ENCODE measurements at places on chromosomes 1 and 21.

- no peak for DNase-seq
These were observed 48.1 kb downstream of the TENT5C start for GRCh38 chr1:117653732-117654492.

GRCh38 chr1:20071416-20071815, 1.4 kb downstream of the PLA2G5 start:
- no peak for DNase-seq

DNA sequence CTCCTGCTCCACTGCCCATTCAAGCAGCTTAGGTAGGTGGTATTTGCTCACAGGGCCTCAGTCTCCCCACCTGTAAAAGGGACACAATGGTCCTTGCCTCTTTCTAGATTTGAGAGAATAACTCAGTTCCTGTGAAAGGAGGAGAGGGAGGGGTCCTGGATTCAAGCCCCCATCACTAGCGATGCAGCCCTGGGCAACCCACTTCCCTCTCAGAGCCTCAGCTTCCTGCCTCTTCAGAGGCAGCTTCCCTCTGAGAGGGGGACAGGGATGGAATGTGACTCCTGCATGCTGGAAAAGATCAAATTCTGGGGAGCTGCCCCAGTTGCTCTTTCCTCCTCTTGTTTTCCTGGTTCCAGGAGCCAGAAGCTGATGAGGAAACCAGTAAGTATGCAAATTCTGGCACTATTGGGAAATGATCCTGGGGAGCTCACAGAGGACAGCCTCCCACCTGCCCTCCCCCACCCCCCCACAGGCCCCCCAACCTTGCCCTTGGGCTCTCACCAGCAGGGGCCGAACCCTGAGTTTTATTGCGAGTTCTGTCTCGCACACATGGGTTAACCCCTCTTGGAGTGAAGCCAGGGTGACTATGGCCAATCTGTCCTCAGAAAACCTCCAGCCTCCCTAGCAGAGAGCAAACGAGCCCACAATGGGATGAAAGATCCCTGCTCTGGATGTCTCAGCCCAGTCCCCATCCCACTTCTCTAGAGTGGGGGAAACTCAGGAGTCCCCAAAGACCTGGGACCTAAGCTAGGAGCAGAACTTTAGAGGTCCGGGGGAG, 11.7 kb downstream of the ZC3H12A start:
- no peak for DNase-seq

GRCh38 chr1:234851450-234852438, 241.8 kb upstream of the IRF2BP2 start:
- DNase-seq = peak; percentile 42

DNA sequence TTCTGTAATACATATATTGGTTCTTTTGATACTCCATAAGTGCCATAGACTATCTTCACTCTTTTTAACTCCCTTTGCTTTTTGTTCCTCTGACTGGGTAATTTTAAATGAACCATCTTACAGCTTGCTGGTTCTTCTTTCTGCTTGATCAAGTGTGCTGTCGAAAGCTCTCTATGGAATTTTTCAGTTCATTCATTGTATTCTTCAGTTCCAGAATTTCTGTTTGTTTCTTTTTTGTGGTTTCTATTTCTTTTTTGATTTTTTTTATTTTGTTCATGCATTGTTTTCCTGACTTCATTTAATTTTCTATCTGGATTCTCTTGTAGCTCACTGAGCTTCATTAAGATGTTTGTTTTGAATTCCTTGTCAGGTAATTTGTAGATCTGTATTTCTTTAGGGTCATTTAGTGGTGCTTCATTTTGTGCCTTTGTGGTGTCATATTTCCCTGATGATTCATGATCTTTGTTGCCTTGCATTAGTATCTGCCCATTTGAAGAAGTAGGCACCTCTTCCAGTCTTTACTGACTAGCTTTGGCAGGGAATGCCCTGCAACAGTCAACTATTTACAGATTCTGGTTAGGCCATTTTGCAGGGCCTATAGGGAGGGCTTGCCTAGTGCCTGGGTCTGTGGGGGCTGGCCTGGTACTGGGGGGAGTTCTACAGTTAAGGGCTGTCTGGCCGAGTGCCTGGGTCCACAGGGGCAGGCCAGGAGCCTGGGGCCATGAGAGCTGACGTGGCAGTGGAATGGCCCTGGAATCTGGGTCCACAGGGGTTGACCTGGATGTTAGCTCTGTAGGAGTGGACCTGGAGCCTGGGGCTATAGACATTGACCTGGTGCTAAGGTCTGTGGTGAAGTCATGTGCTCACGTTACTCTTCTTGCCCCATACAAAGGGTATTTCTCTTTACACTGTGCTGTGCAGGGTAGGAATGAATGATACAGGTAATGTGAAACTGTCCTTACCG, 89.7 kb downstream of the MAGI3 start:
- no peak for DNase-seq

- no peak for DNase-seq
These were observed 60.5 kb upstream of the SIPA1L2 start for GRCh38 chr1:232690285-232690935.

DNA sequence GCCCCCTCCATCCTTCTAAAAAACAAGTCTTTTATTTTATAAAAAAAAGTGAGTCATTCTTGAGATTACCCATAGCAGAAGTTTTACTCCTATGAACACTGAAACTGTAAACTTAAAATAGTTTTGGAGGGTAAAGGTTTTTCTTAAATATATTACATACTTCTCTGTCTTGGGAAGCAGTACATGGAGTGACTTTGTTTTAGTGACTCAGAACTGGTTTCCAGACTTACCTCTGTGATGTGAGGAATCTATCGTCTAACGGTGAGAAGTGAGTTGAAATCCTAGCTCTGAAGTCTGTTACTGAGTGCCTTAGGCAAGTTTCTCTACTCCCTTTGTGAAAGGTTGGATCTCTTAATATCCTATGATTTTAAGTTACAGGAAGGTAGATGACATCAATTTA, 176.3 kb upstream of the POU3F1 start:
- no peak for DNase-seq

DNA sequence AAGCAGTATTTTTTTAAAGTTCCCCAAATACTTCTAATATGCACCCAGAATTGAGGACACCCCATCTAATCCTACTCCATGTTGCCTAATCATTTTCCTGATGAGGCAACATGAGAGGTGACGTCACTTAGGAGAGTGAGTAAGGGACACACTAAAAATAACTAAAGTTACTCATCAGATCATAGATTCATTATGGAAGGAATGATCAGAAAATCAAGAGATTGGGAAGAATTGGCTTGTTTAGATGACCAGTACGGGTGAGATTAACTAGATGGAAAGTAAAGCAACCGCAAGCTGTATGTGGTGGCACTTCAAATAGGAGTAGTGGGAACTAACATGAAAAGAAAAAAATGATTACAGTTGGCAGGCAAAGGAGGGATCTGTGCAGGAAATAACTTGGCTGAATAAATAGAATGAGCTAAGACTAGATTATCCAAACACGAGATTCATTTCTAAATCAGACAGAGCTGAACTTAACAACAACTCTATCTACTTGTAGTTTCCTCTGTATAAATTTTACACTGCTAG, 61.4 kb upstream of the CXADR start:
- DNase-seq = no peak

- DNase-seq = no peak
These were observed 24.7 kb upstream of the HMGN1 start for GRCh38 chr21:39373634-39374033.

DNA sequence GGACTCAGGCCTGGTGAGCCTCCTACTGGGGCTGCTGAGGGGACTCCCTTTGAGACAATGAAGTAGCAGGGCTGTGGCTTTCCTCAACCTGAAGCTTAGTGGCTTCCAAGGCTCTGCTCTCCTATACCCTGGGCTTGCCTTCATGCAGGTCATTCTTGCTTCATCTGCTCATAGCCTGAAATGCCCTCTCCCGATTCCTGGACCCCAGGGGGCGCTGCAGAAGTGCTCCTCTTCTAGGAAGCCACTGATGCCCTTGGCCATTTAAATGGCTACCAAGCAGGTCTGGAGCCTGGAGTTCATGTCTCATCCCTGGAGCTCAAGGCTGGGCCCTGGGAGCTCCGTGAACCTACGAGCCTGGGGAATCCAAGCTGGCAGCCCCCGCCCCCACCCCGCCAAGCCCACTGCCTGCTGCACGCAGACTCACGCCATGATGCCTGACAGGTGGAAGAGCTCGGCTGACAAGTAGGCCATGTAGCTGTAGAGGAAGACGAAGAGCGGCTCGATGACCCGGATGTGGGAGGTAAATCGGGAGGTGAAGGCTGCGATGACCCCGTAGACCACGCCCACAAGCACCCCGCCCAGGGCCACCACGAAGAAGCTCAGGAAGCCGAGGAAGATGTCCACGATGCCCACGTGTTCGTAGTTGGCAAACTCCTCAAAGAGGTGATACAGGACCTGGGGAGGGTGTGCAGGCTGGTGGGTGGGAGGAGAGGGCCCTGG, 45.7 kb downstream of the SLC9A1 start:
- no peak for DNase-seq

DNA sequence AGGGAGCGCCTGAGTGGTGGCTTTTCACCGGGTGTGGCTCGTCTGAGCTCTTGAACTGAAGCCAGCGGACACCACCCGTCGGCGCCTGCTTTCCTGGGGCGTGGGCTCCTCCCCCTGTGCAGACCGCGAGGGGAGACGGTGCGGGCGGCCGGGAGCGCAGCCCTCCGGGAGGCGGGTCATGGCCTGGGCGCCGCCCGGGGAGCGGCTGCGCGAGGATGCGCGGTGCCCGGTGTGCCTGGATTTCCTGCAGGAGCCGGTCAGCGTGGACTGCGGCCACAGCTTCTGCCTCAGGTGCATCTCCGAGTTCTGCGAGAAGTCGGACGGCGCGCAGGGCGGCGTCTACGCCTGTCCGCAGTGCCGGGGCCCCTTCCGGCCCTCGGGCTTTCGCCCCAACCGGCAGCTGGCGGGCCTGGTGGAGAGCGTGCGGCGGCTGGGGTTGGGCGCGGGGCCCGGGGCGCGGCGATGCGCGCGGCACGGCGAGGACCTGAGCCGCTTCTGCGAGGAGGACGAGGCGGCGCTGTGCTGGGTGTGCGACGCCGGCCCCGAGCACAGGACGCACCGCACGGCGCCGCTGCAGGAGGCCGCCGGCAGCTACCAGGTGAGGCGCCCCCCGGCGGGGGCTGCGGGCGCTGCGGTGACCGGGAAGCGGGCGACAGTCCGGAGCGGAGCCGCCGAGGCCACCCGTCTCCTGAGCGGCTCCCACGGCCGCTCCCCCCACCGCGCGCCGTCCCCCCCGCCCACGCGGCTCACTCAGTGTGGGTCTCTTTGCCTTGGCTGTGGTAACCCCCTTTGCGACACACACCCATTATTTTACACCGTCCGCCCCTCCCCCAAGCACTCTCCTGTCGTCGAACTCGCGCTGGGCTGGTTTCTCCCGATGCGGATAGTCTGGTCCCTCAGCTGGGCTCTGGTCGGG, at the start of gene TRIM58:
Gene TRIM58 (plus strand): TSS at position 119 of the 916 bp plus-strand sequence. CDS start 60 bp downstream, at position 179.
- DNase-seq = peak; percentile 42

DNA sequence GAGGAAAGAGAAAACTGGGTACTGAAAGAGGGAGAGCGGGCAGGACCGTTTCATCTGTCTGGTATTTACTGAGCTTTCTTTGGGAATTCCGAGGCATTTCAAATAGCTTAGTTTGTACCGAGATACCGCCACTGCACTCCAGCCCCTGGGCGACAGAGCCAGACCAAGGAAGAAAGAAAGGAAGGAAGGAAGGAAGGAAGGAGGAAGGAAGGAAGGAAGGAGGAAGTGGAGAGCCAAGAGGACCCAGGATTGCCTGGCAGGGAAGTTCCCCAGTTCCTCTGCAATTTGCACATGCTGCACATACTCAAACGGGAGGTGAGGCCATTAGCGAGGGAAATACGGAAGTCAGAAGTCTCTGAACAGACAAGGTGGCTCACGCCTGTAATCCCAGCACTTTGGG, 961 bp upstream of the FUCA1 start:
- DNase-seq = no peak

DNA sequence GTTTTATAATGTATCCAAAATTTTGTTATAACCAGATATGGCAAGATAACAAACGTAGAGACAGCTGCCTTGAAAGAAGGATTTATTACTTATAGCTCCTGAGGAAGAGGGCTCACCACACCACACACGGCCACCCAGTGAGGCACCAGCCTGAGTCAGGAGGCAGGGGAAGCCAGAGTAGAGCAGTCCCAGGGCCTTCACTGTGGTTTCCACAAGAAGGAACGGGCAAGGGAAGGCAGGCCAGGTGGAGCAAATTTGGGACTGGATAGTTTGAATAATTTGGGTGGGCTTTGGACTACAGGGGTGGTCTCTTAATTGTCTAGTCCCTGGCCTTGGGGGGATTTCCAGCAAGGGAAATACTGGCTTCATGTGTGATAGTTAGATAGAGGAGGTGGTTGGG, 72.5 kb downstream of the RRAGC start:
- DNase-seq = no peak

DNA sequence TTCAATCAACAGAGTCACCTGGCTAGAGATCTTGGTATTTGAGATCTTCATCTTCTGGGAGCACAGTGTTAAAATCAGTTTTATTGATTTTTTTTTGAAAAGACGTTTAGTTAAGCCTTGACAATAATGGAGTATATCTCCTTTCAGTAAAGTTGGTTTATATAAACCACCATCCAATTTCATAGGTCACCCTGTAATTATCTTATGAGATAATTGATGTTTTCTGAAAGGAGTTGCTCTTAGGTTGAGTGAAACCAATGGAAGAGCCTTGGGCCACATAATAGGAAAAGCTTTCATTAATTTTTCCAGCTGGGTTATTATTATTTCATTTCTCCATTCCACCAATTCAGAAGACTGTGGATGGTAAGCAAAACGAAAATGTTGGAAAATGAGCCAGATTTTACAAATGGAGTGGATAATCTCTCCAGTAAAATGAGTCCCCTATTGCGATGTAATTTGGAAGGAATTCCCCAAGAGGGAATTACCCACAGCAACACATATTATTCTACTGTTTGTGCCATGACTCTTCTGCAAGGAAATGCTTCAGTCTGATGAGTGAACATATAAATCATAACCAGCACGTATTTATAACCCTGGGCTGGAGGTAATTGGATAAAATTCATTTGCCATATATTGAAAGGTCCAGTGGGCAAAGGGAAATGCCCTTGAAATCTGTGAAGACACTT, 46.2 kb upstream of the TINAGL1 start:
- DNase-seq = no peak

DNA sequence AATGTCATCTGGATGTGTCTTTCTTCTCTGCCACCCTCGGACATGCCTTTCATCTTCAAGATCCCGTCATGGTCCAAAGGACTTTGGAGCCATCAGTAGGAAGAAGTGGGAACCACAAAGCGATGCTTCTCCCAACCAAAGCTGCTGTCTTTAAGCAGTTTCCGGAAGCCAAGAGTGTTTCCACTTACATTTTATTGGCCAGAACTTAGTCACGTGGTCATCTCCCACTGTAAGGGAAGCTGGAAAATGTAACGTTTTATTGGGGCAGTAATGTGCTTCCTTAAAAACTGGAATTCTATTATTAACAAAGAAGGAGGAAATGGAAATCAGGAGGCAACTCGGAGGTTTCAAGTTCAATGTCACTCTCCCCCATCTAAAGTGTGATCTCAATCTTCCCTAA, 170.8 kb downstream of the ATG4C start:
- DNase-seq = no peak

DNA sequence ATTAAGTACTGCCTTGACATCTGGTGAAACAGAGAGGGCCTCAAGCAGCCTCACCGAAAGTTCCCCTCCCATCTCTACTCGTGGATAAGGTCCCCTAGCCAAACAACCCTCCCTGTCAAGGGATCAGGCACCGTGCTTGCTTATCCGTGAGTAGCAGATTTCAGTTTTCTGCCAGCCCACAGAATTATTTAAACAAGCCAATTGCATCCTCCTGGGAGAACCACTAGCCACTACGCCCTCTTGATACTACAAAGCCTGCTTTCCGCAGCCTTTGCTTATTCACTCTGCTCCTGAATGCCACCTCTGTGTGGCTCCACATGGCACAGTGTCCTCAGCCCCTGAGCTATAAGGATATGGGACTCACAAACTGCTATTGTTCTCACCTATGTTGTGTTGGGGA, 5.9 kb upstream of the TFF2 start:
- no peak for DNase-seq

- DNase-seq = peak; percentile 87
These were observed 46.1 kb downstream of the MEGF6 start for GRCh38 chr1:3564921-3565831.

Measured in GM20000 (cell line).